ENCODE measurements at places on chromosomes 4 and X.

DNA sequence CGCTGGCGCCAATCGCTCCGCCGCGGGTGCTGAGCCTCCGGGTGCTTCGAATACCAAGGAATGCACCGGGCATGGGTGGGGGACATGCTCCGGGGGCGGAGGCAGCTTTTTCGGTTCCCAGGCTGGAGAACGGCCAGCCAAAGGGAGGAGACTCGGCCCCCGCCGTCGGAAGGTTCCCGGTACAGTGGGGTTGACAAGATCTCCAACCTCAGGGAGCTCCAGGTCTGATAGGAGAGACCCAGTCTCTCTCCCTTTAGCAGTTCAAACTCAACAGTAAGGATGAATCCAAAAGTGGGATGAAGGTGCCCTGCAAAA, 29.1 kb upstream of the BCORL1 start:
- no peak for DNase-seq

GRCh38 chrX:11050013-11050412, 61.1 kb upstream of the HCCS start:
- no peak for DNase-seq

DNA sequence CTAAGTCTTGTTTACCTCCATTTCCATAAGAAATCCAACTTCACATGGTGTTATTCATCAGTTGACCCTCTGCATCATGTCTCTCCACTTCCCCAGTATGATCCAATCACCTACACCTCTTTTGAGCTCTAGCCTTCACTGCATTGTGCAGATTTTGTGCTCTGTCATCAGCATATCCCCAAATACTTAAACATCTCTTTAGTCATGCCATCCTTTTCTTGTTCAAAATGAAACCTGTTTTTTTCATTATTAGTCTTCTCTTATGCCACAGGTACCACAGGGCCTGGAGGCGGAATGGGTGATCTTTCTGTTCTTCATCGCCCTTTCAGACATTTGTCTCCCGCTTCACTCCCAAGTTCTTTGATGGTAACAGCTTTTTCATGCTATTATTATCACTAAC, 382.7 kb upstream of the GALNTL6 start:
- DNase-seq: no peak

DNA sequence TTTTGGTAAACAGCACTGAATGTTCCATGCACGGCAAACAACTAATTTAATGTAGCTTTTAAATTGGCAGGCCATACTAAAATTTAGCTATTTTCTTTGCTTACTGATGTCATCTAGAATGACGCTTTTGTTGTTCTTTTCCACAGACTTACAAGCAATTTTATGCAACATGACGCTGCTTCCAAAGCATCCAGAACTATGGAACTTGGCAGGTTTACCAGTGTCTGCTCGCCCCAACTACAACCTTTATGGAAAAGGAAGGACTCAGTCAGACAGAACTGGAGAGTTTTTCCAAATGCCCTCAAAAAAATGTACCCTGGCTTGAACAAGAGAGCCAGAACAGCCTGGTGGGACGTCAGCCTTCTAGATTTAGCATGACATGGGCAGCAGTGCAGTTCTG, 58.7 kb downstream of the ANOS1 start:
- DNase-seq: no peak

GRCh38 chrX:15146515-15146914, 123.4 kb downstream of the ASB9 start:
- no peak for DNase-seq

- DNase-seq: no peak
Observed at GRCh38 chr4:75142850-75143249, 209.9 kb downstream of the PARM1 start.

GRCh38 chr4:190015538-190016368, 11.3 kb downstream of the FRG2 start:
- DNase-seq: no peak

- DNase-seq: no peak
Observed at GRCh38 chr4:76197031-76197743, 16.4 kb downstream of the SCARB2 start.

- no peak for DNase-seq
Observed at GRCh38 chrX:109830704-109831206, 97.7 kb upstream of the ACSL4 start.

DNA sequence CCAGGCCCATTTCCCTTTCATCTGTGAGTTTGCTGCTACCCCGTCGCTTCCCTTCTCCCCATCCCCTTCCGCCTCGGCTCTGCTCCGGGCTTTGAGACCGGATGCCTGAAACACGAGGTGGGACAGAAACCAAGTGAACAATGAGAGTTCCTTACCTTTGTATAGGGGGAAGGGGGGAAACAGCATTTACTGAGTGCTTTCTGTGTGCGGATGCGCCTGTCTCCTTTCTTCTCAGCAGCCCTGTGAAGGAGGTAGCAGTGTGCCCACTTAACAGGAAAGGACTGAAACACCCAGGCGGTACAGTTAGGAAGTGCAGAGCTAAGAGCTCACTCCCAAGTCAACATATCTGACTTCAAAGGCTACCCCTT, 43.2 kb upstream of the TMSB15B start:
- DNase-seq: no peak

DNA sequence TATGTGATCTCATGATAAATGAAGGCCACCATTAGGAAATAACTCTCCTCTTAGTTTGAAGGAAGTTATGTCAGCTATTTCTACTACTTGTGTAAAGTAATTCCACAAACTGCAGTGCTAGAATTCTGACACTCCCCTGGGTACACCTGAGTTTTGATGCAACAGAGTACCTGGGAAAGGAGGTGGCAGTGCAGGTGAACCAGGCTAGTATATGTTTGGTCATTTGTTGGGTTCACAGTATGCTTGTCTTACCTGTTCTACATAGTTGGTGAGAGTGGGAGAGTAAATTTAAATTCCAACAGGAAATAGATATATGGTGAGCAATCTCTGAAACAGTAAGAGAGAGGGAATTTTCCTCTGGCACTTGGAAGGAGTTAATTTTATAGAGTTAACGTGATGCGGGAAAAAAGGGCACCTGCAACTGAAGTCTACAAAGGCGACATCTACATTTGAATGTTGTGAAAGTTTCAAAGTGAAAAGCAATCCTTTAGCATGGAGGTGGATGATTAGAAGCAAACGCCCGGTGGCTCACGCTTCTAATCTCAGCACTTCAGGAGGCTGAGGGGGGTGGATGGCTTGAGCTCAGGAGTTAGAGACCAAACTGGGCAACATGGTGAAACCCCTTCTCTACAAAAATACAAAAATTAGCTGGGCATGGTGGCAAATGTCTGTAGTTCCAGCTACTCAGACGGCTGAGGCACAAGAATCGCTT, 8.3 kb upstream of the SLC10A6 start:
- no peak for DNase-seq

DNA sequence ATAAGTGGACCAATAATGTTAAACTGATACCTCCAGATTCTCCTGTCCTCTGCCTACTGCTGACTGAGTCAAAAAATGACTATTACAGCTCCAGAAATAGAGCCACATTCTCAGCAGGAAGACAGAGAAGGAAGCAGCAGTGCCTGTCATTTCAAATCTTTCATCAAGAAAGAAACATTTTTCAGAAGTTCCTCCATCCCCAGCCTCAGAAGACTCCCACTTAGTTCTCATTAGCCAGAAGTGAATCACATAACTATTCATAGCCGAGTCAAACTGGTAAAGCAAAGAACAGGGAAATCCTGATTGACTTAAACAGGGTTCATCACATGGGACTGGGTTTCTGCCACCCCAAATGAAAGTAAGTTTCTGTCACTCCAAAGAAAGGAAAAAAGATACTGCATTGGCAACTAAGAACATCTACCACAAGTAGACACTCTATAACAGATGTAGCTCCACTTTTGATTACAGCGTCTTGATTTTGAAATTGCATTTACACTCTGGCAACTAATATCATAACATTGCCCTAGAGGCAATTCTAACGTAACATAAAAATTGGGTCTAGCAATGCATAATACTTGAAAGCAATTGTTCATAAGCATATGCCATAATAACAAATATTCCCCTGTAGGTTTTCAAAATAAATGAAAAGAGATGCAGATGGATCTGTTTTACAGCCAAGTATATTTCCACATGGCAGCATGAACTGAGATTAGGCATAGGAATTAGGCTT, 599.8 kb downstream of the GALNTL6 start:
- DNase-seq: no peak

- no peak for DNase-seq
Observed at GRCh38 chrX:142804085-142804484, 221.6 kb upstream of the SPANXN4 start.

DNA sequence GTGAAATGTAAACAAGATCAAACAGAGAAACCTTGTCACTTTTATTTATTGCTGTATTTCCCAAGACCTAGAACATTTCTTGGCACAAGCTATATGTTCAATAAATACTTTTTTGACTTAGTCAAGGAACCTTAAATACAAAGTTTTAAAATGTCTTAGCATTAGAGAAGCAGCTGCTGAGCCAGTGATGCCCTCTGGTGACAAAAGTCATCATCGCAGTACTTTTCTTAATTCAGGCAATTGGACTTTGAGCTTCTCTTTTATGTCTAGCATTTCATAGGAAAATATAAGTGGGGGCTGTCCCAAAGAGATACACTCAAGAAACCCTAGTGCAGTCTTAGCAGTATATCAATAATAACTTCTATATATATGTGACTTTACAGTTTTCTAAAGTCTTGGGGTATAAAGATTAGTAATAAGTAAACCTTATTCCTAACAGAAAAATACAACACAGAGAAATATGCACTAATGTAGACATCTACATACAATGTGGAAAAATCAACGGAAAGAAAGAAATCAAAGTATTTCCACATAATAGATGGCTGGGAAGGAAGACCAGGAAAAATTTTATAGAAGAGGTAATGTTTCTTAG, 118.4 kb downstream of the DTHD1 start:
- DNase-seq: peak; percentile 16

DNA sequence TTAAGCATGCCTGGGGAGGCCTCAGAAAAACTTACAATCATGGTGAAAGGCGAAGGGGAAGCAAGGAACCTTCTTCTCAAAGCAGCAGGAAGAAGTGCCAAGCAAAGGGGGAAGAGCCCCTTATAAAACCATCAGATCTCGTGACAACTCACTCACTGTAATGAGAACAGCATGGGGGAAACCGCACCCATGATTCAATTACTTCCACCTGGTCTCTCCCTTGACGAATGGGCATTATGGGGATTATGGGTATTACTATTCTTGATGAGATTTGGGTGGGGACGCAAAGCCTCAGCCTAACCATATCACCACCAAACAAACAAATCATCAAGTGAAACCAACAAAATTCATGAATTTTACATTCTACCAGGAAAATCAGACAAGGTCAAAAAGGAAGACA, 76.7 kb upstream of the TAB3 start:
- no peak for DNase-seq

GRCh38 chrX:136647677-136648360, at the start of gene CD40LG:
TSS of gene CD40LG (plus strand) at chrX:136648158. CDS start at chrX:136648249, 91 bp downstream.
- no peak for DNase-seq

DNA sequence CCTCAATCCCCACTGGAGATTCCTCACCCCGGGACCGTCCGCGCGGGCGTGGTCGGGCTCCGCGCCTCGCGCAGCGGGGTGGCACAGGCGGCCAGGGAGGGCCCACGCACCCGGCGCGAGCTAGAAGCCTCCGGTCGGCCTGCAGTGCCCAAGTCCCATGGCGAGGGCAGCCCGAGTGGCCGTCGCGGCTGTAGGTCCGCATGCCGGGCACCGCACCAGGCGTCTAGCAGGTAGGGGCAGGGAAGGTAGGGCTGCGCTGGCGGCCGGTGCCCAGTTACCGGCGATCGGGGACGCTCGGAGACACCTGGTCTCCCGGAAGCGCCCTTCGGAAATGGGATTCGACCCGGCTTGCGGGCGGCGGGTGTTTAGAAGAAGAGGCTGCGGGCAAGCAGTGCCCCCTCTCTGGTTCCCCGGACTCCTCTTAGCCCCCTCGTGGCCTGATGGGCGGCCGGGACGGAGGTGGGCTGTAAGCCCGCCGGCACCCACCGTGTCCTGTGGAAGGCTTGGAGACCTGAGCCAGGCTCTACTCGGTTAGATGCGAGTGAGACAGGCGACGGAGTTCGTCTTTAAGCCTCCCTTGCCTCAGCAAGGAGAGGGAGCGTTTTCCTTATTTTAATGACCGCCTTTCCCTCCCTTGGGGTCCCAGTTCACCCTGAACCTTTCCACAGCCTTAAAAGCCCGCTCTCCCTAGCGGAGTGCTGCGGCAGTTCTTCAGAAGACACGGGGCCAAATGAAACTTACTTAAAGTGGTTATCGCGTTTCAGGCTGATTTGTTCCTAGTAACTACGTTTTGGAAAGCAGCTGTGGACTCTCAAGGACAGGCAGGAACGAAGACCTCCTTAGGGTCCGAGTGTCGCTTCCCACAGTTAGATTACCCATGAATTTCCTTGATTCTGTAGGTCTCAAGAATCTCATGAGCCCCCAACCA, 821 bp downstream of the SLITRK2 start:
- DNase-seq: no peak

GRCh38 chrX:118523920-118524319, 28.3 kb downstream of the DOCK11 start:
- peak; percentile 19 for DNase-seq

DNA sequence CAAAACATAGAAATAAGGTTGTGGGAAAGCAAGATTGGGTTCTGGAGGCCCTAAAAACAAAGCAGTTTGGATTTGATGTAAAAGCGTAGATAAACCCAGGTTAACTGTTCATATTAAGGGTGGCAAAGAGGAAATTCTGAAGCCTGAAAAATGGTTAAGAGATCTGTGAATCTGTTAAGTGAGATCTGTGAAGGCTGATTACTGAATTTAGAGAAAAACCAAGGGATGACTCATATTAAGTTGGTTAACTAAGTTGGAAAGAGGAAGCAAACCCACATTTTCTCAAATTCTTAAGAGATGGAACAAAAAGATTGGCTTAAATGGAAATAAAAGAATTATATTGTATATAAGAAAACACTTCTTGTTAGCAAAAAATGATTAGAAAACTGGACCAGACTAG, 22.8 kb downstream of the GPAT3 start:
- DNase-seq: no peak

DNA sequence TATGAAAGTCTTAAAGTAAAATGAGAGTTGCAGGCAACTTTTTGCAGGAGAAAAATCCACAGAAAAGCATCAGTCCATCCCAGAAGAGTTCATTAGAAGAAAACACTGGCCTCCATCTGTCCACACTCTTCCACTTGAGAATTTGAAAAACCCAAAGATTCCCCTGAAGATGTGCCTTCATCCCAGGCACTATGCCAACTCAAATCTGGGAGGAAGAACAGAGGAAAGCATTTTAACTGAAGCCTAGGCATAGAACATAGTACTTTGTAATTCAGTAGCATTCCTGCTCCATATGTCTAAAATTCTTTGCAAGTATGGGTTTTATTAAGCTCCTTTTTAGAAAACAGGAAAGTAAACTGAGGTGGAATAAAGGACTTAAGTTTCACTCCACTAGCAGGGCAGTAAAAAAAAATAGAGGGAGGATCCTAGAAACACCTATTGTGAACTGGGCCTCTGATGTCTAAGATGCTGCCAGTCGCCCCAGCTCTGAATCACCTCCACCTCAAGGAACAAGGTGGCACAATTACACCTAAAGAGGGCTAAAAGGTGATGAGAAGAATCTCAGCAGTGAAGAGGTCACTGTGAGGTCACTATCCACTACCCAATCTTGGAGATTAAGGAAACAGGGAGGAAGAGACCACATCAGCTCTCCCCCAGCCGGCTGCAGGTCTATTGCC, 141.9 kb upstream of the FAM241A start:
- DNase-seq: no peak

- DNase-seq: no peak
Observed at GRCh38 chr4:23207059-23207458, 514.3 kb downstream of the GBA3 start.
